ENCODE measurements at places on chromosomes 1 and 21.

- DNase-seq: no peak
Measured at GRCh38 chr1:48223366-48224240, 1.1 kb downstream of the SLC5A9 start.

- no peak for DNase-seq
Measured at GRCh38 chr1:35592991-35593769, 20.1 kb downstream of the TFAP2E start.

DNA sequence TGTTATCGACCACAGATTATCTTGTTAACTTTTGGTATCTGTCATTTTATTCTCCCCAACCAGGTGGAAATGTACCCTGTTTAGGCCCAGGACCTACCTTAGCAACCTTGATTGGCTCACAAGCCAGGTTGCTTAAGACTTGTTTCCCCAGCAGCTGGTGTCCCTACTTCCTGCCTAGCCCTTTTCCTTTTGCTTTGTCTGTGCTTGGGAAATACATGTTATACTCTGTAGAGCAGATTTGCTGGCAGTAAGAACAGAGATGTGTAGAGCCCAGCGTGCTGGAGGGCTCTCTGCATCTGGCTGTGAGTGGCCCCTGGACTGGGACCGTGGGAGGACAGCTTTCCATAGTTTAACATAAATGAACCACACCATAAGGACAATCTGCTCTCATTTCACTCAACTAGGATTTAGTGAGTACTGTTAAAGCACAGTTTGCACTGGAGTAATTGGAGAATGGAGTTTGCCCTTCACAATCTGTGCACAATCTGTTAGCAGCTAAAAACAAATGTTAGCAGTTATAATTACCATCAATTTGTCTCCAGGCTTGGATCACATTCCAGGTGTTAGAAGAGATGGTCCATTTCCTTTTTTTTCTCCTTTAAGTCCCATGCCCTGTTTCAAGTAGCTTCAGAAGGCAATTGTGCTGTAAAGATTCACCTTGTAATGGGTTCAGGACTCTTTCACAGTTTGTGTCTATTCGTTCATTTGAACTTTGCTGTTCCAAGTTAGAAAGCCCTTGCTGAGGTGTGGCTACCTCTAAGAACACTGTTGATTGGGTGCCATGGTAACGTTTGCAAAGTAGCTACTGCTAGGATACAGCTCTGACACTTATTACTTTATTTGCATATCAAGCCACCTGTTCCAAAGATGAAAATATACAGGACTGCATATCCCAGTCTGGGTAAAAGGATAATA is at the start of gene APOBEC4:
Gene APOBEC4 (minus strand): TSS at position 770 of the 915 bp plus-strand sequence. CDS start 4,535 bp downstream, outside the sequence.
- DNase-seq: no peak

DNA sequence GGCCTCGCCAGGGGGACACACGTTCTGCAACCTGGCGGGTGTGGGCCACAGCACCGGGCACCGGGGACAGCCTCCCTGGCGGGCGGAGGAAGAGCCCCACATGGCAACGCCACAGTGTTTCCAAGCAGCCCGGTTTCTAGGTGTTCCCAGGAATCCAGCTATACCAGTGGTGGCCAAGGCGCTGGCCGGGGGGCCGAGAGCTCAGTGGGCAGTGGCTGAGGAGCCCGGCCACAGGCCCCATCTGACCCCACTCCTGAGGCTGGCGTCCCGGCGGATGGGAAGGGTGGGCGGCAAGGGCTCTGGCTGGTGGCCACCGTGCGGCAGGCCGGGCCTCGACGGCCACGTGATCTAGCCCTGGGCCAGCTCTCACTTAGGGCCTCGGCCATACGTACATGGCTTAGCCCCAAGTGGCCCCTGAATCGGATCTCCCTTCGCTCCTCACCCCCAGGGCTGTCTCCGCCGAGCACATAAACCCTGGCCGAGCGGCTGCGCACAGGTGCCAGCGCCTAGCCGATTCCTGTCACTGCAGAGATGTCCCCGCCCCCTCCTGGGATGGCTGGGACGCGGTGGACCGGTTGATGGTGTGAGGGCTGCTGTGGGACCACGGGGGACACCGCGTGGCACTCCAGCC is 68.7 kb downstream of the MORN1 start:
- DNase-seq: no peak

DNA sequence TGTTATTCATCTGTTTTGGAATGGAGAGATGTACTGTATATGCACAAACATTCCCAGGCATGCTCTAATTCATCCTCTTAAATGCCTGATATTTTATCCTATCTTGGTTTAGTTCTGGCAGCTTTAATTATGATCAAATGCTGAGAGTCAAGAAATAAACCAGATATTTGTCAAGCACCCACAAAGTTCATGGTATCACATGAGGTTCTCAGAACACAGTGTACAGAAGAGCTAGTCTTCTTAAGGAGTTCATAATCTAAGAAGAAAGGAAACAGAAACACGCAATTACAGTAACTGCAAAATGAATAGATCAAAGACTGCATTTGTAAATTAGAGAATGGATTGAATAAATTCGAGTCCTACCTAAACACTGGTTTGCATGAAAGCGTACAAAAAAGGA is 58.3 kb upstream of the KCNH1 start:
- DNase-seq: no peak
